ENCODE measurements at places on chromosomes 13 and 19.

DNA sequence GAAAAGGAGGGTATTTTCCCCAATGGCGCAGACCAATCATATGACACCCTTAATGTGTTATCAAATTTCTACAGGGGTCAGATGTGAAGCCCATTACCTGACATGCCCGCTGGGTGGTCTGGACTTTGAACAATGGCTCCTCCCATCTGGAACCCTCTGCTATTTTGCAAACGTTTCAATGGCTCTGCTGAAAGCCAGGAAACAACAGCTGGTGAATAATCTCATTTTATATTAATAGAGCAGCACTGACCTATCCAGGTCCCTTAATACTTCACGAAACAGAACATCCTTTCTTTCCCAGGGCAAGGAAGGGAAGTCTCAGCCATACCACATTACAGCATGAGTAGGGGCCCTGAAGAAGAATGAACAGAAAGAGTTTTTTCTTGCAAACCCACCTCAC, 20.3 kb upstream of the KPNA3 start:
- no peak for DNase-seq

DNA sequence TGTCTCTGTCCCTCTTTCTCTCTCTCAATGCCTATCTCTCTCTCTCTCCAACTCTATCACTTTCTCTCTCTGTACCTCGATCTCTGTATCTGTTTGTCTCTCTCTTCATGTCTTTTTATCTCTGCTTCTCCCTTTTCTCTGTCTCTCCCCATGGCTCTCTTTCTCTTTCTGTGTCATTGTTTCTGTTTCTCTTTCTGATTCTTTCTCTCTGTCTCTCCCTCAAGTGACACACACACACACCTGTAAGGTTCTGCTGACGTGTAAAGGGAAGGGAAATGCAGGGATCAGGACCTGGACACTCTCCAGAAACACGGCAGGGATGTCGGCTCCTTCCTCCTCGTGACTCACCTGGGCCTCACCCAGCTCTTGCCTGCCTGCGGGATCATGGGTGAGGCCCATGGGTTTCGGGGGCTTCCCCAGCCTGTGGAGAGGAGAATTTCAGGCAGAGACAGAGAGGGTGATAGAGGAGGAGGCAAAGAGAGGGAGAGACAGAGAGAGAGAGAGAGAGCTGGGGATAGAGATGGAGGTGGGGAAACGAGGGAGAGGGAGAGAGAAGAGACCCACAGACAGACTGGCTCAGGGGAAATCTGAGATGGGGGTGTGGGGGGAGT, 5.4 kb upstream of the PLAUR start:
- no peak for DNase-seq

- DNase-seq: no peak
Observed at GRCh38 chr13:82606008-82606407, 1276.3 kb downstream of the SLITRK1 start.

- DNase-seq: no peak
Observed at GRCh38 chr13:53138376-53139036, 109.9 kb downstream of the OLFM4 start.

DNA sequence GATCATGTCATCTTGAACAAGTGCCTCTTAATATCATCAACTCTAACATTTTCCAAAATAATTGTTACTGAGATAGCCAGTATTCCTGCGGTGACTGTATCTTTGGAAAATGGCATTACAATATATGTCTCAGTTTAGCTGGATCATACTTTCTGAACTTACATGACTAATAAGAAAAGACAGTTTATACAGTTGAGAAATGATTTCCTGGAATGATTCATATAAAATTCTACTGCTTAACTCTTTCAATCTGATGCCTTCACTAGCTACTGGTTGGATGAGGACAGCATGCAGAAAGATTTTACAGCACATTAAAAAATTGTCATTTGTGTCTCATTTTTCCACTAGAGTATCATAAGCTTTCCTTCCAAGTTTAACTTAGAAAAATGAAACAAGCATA, 302.1 kb downstream of the PCDH17 start:
- no peak for DNase-seq

GRCh38 chr19:855566-856120, 3.5 kb downstream of the ELANE start:
- DNase-seq: no peak

- DNase-seq: no peak
Observed at GRCh38 chr13:70580825-70581224, 472.6 kb upstream of the KLHL1 start.

DNA sequence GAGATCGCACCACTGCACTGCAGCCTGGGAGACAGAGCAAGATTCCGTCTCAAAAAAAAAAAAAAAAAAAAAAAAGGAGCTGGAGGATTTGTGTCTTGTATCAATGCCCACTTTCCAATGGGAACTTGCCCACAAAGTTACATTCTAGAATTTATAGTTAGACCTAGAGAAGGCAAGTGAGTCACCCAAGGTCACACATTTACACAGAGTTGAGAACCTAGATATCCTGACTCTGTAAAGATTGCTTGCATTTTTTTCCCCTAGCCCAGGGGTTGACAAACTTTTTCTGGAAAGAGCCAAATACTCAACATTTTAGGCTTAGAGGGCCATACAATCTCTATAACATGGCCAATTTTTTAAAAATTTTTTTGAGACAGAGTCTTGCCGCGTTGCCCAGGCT, 7.7 kb upstream of the BRD4 start:
- DNase-seq: no peak

DNA sequence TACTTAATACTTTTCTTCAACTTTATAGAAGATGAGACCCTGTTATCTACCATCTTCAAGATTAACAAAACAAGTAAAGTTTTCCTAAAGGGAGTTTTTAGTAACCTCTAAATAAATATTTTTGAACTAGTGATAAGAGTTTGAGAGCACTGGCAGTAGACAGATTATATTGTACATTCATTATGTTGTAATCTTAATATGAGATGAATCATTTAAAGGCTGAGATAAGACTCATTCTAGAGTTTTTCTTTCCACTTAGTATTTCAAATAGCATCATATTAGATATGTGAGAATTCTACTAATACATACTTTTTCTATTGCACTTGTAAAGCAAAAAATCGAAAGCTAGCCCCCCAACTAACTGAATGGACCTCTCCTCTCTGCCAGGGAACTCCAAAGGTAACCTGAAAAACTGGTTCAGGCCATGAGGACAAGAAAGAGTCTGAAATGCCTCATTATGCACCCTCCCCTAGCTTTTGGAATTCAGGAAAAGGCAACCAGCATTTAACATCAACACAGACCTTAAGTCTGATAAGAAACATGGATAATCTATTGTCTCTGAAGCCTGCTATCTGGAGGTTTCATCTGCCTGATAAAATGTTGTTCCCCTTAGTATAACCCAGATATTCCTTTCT, 875.4 kb upstream of the SLC10A2 start:
- DNase-seq: no peak

DNA sequence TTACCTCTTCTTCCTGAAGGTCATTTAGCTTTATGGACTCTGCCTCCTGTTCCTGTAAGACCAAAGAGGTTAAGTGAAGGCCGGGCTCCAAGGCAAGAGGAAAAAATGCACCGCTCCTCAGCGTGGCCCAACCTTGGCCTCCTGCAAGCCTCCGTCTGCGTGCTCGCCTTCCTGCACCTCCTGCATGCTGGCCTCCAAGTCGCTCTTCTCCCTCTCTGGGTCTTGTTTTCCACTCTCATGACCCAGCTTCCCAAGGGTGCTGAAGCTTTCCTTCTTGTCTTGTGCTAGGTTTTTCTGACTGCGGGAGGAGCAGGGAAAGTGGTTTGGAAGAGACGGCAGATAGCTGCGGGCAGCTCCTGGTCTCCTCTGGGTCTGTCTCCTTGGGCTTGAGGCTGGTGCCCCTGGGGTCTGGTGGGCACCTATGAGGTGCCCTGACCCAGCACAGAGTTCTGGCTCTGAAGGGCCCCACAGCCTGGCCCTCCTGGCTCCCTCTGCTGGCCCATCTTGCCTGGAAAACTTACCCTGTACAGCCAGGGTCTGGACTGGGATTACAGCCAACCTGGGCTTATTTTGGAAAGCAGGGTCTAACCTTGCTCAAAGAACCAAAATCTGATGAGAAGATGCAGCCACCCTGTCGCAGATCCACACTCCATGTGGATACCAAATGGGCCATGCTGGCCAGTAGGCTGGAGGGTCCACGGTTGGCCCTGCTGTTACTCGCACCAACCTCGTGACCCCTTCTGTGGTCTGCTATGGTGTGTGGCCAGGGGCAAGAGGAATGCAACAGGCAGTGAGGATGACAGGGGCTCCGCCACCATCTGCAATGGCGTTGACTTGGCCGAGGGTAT, 5.2 kb downstream of the C13orf46 start:
- no peak for DNase-seq

DNA sequence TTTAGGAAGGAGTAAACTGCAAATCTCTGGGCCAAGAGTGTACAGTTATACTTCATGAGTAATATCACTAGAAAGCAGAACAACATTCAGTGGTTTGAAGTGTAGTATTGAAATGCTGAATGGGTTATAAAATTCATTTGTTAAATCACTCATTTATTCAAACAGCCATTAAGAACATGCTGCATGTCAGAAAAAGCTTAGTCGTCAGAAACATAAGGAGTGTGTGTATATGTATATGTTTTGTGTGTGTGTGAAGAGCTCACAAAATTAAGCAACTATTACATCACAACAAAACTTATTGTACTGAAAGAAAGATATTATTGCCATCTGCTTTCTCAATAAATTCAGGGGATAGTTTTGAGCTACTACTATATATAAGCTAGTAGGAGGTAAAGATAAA, 165.4 kb upstream of the PCDH9 start:
- no peak for DNase-seq

GRCh38 chr19:40403262-40403984, 9.8 kb downstream of the PRX start:
- DNase-seq: peak; percentile 51

DNA sequence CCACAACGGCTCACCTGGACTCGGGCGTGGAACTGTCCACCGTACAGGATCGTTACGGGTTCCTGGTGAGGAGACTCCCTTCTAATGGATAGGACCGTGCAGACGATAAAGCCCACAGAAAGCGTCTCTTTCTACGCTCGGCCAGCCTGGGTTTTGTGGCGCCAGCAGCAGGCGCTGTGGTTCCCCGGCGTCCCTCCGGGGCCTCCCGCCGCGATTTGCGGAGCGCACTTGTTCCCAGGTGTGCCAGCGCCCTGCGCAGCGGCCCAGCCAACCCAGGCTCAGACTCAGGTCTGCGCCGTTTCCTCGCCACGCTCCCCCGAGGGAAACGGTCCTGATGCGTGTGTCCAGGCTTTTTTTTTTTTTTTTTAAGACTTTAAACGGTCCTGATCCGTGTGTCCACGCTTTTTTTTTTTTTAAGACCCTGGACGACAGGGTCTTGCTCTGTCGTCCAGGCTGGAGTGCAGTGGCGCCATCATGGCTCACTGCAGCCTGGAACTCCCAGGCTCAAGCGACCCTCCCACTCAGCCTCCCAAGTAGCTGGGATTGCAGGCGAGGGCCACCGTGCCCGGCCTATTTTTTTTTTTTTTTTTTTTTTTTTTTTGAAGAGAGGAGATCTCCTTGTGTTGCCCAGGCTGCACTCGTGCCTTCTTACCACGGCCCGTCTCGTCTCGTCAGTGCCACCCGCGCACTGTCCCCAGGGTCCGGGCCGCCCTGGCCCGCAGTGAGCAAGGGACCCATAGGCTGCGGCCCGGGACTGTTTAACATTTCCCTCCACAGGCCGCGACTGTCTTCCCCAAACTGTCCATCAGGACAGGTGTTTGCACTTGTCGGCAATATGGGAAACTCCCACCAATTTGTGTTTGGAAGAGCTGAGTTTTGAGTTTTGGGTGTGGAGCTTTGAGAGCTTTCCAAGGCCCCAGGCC, 23.8 kb downstream of the GJA3 start:
- DNase-seq: no peak

GRCh38 chr13:104198801-104199200, 1132.6 kb upstream of the SLC10A2 start:
- no peak for DNase-seq

- no peak for DNase-seq
Observed at GRCh38 chr19:40810160-40810559, 11.2 kb downstream of the EGLN2 start.

- no peak for DNase-seq
Observed at GRCh38 chr13:73967397-73968165, 166.6 kb downstream of the KLF12 start.

DNA sequence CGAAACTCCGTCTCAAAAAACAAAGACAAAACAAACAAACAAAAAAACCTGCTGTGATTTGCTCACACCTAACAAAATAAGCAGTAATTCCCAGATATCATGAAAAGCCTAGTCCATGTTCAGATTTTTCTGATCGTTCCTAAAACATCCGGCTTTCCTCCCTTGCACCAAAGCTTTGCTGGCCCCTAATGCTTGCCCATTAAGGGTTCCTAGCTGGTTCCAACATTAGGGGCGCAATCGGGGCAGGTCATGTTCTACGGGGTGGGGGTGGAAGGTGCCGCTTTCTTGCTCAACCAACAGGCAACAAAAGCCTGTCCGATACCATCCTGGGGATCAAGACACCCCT, 25.5 kb upstream of the FXYD3 start:
- DNase-seq: no peak

GRCh38 chr19:56142087-56142787, 1.1 kb downstream of the ZNF444 start:
- no peak for DNase-seq

- no peak for DNase-seq
Observed at GRCh38 chr19:57026476-57026875, 93.3 kb upstream of the USP29 start.

- no peak for DNase-seq
Observed at GRCh38 chr19:3682741-3683404, 17.4 kb downstream of the PIP5K1C start.

DNA sequence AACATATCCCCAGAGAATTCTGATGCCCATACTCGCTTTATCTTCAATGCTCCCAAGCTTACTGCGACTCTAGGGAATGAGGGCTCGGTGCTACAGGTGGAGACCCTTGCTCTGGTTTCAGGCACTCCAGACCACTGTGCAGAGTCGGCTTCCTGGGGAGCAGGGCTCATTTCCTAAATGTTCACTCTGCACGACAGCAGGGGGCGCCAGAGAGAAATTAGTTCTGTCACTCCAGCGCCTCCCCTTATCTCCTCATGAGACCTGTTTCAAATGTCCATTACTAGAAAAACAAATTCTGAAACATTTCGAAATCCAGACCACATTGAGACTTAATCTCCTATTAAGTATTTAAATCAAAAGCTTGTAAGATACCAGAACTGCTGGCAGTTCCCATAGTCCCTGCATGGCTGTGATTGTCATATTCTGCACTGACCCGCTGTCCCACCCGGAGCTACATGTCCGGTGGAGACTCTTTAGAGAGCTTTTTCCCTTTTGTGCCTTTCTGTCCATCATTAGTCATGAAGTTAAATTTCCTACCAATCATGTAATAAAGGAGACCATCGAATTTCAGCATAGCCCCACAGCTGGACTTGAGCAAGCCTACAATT, 22.4 kb downstream of the EPSTI1 start:
- no peak for DNase-seq
